ENCODE measurements at places on chromosomes 1 and 21.

GRCh38 chr1:41882068-41882477 is 36.6 kb downstream of the HIVEP3 start:
- no peak for DNase-seq

- DNase-seq = no peak
Observed at GRCh38 chr1:220182656-220183055, 88.7 kb downstream of the IARS2 start.

GRCh38 chr1:14320518-14320917 is 278.0 kb upstream of the KAZN start:
- DNase-seq = no peak

DNA sequence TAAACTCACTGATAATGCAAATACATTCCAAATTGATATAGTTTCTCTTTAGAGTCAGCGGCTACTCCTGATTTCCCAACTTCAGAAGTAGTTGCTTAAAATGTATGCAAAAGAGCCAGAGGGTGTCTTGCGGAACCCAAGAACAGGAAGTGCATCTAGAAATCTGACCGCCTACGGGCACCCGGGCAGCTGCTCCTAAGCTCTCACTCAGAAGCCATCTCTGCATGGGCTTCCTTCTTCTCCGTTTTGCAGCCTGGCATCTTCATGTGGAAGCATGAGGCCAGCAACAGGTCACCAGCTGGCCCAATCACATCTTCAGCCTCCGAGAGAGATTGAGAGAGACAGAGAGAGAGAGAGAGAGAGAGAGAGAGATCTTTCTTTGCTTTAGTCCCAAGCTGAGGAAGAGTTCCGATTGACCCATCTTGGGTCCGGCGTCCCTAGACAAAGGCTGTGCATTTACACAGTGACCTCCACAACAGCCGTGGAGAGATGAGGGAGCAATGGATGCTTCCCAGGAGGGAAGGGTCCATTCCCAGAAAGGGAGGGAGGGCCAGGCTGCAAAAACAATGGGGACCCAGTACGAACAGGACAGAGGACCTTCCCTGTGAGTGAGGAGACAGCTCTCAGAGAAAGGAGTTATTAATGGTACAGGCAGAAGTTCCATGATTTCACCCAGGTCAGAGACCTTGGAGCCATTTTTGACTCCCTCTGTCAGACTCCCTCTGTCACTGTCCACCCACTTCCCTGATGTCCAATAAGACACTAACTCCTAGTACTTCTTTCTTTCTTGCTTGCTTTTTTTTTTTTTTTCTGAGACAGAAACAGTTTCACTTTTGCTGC is 28.2 kb upstream of the SLC30A1 start:
- DNase-seq = no peak

DNA sequence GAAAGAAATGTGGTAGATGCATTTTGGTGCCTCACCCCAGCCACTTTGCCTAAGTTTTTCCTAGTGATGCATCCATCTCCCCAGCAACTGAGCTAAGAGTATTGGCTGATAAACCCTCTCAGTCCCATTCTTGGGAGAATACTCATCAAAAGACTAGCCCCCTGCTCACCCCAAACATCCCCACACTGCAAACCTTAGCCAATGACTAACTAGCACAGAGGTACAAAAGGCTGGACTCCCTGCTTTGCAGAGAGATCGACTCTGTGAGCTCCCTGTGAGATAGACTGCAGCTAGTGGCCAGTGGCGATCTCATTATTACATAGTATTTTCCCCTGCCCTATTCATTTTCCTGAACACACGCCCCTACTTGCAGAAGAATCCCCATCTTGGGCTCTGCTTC is 155.3 kb downstream of the HHIPL2 start:
- no peak for DNase-seq

- DNase-seq = no peak
Observed at GRCh38 chr1:3326516-3327388, 127.7 kb upstream of the ARHGEF16 start.

- DNase-seq = no peak
Observed at GRCh38 chr1:214958486-214958885, 124.1 kb upstream of the KCNK2 start.

DNA sequence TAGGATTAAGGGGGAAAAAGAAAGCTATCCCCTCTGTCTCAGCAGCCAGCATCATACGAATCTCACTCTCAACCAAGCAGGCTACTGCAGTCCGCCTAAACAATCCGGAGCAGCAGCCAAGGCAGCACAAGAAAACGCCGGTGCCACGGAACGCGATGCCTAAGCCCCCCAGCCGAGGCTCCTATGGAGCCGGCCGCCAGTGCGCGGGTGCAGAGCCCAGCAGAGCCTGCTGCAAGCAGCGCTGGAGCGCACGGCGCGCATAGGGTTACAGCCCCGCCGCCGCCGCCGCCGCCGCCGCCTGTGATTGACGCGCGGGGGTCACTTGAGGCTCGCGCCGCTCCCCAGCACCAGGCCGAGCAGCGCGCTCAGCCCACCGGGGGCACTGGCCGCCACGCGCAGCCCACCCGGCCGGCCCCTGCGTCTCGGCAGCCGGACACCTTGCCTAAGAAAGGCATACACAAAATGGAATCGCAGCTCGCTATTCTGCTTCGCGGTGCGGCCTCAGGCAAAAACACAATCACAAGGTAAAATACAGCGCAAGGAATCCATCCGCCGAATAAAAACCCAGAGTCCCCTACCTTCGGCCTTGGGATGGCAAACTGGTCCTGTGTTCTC is 780 bp downstream of the HIVEP3 start:
- no peak for DNase-seq

- DNase-seq = no peak
Observed at GRCh38 chr1:59486615-59487014, 189.7 kb downstream of the FGGY start.

DNA sequence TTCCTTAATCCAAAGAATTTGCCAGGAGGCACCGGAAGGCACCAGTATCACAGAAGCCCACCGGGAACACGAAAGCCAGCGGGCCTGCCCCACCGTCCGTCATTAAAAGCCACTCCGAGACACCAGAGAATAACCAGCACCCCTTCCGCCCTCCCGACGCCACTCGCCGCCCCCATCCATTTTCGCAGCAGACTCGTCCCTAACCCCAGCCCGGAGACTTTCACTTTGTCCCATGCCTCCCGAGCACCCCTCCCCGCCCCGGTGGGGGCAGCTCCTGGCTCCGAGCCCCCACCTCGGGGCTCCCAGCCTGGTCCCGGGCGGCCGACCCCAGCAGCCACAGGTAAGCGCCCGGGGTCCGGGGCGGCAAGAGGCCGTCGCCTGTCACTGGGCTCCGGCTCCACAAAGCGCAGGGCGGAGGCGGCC is 105.4 kb downstream of the SLC45A1 start:
- DNase-seq = no peak

- DNase-seq = no peak
Observed at GRCh38 chr1:183831311-183831710, 26.4 kb downstream of the RGL1 start.

DNA sequence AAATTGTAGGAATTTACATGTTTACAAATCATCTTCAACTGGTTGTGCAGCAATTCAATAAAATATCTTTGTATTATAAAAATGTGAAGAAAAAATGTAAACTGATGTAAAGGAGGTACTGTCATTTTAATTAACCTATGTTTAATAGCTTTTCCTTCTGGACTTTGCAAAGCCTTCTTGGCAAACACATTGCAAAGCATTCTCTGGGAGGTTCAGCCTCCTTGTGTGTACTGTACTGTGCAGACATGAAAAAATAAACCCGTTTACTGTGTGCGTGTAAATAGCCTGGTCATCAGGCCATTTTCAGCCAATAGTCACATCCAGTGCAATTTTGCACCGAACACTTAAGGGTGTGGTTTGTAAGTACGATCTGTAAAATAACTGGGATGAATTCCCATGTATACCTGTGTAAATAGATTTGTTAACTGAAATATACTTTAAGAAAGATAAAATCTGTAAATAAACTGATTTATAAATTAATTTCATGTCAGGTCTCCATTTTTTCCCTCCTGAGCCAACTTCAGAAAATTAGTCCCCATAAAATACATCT is 40.2 kb upstream of the QSOX1 start:
- no peak for DNase-seq

DNA sequence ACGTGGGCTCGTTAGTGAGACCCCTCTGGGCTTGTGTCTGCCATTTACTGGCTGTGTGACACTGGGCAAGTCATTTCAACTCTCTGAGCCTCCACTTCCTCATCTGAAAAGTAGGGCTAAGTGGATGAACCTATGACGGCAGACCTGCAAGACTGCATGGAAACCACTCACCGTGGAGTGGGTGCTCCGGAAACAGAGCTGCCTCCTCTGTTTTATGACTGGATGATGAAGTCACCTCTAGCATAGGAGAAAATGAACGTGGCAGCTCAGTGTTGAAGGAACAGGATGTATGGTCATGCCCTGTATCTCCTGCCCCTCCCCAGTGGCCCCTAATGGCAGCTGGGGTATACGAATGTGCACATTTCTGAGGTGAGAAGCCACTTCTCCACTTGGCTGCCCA is 40.5 kb downstream of the STPG1 start:
- DNase-seq = no peak

- DNase-seq = no peak
Observed at GRCh38 chr1:2858676-2859075, 57.2 kb upstream of the TTC34 start.

- no peak for DNase-seq
Observed at GRCh38 chr1:63987014-63987627, 213.3 kb downstream of the ROR1 start.

DNA sequence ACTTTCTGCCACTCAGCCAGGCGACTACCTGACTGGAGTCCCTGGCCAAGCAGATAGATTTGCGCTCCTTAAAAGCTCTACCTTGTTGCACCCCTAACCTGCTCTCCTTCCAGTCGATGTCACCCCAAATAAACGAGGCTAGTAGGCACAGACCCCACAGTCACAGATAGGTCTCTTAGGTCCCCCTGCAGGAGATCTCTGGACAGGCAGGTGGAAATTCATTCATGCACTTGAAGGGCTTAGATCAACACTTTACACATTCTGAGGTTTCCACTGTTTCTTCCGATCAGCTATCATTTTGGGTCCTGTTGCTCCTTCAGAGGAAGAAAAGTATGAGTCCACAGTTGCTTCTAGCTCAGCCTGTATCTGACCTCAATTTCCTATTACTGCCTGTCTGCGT is 272.6 kb upstream of the FMN2 start:
- no peak for DNase-seq

GRCh38 chr21:31133243-31133830 is 95.1 kb upstream of the KRTAP19-8 start:
- no peak for DNase-seq

- DNase-seq = no peak
Observed at GRCh38 chr1:236395230-236395946, 1.3 kb downstream of the EDARADD start.

- DNase-seq = no peak
Observed at GRCh38 chr1:206855859-206856258, 9.6 kb upstream of the IL20 start.

DNA sequence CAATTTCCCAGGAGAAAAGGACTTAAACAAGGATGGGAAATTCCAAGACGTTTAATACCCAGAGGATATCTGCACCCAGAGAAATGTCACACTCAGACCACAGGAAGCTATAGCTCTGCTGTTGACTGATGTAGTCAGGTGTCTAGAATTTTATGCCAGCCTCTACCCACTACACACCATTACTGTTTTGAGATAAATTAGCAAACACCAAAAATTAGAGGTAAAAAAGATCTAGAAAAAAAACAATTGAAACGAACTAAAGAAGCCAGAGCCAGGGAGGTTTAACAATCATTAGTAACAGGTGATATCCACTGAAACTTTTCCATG is 519.9 kb downstream of the SMYD3 start:
- DNase-seq = no peak

- no peak for DNase-seq
Observed at GRCh38 chr1:200258447-200259375, 151.1 kb downstream of the ZNF281 start.

DNA sequence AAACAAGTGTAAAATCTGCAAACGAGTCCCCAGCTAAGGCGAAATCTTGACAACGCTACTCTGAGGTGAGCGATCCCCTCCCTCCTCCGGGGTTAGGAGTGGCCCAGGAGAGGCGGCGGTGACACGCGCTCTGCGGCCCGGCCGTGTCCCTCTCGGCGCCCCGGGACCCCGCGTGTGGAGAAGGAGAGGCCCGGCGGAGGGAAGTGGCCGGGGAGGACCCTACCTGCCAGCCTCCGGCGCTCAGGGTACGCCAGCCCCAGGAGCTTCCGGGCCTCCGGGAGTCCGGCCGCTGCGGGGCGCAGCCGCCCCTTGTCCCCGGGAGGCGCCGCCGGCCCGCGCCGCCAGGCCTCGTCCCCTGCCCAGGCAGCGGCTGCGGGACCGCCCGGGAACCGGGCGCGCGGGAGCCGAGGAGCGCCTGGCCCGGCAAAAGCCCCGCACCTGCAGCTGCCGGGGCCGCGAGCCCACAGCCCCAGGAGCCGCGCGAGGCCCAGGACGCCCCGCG is 543 bp downstream of the ABCB10 start:
- DNase-seq = peak; percentile 10

DNA sequence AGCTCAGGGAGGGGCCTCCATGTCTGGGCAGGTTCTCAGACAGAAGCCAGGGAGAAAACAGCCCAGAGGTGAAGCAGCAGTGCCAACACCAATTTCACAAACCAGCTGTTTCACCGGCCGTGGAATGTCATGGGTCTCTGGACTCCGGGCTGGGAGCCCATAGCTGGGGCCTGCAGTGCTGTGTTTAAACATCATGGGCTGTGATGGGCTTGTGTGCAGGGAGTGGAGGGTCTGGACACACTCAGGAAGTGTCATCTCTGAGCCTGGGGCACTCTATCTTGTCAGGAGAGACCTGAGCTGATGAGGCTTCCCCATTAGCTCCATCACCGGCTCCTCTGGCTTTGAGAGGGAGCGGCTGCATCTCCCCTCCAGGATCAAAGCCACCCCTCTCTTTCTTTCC is 173.6 kb upstream of the IGSF21 start:
- no peak for DNase-seq

All from anterior cingulate cortex (tissue), 58 donors.